Left forelimb (tissue), 1 donor: ENCODE measurements at places on chromosomes 1 and 21.

- no peak for DNase-seq
Observed at GRCh38 chr21:15976807-15977206, 247.0 kb downstream of the USP25 start.

GRCh38 chr1:163875927-163876320 is 554.2 kb downstream of the NUF2 start:
- no peak for DNase-seq

GRCh38 chr1:13628218-13628617 is 44.6 kb downstream of the PDPN start:
- DNase-seq = no peak

- DNase-seq = no peak
Observed at GRCh38 chr1:115323366-115324004, 14.6 kb downstream of the NGF start.

- DNase-seq = no peak
Observed at GRCh38 chr1:13540866-13541265, 27.1 kb upstream of the LRRC38 start.

GRCh38 chr1:79042117-79042516 is 35.6 kb upstream of the ADGRL4 start:
- DNase-seq = no peak

- no peak for DNase-seq
Observed at GRCh38 chr1:167734841-167735240, 13.1 kb downstream of the MPZL1 start.

- no peak for DNase-seq
Observed at GRCh38 chr1:219090607-219091006, 83.1 kb upstream of the LYPLAL1 start.

GRCh38 chr1:31201931-31202360 is 37.7 kb downstream of the NKAIN1 start:
- no peak for DNase-seq

DNA sequence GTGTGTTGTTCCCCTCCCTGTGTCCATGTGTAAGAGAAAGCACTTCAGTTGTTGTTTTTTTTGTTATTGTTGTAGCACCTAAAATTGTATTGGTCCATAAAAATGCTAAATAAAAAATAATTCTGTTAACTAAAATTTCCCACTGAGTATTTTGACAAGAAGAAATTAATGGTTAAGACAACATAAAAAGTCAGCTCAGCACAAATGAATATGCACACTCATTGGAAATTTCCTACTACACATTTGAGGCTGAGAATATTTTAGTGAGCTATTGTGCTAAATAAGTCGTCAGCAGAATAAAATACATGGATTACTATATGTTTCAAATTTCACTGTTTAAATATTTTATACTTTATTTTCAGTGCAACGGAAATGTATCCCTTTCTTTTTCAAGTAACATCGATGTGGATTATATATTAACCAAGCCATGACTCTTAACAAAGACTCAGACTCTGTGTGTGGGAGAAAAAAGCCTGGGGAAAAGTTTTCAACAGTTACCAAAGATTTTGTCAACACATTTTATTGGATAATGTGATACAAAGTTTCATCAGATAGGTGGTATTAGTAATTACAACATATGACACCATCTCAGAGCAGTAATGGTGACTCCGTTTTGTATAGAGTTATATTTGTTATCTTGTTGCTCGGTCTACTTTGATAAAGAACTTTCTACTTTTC is 63.4 kb downstream of the LYPLAL1 start:
- DNase-seq = no peak

GRCh38 chr1:225823811-225824261 is 13.9 kb downstream of the EPHX1 start:
- no peak for DNase-seq

- DNase-seq = no peak
Observed at GRCh38 chr1:185338719-185339622, 21.9 kb upstream of the IVNS1ABP start.

- DNase-seq = no peak
Observed at GRCh38 chr1:232764458-232765251, 40.6 kb upstream of the MAP10 start.
